ENCODE measurements at places on chromosomes 1 and 21. TPM values are rescaled to one million over a fixed set of nuclear protein-coding genes. Genes with fewer than 3 reads are reported as not detected.

DNA sequence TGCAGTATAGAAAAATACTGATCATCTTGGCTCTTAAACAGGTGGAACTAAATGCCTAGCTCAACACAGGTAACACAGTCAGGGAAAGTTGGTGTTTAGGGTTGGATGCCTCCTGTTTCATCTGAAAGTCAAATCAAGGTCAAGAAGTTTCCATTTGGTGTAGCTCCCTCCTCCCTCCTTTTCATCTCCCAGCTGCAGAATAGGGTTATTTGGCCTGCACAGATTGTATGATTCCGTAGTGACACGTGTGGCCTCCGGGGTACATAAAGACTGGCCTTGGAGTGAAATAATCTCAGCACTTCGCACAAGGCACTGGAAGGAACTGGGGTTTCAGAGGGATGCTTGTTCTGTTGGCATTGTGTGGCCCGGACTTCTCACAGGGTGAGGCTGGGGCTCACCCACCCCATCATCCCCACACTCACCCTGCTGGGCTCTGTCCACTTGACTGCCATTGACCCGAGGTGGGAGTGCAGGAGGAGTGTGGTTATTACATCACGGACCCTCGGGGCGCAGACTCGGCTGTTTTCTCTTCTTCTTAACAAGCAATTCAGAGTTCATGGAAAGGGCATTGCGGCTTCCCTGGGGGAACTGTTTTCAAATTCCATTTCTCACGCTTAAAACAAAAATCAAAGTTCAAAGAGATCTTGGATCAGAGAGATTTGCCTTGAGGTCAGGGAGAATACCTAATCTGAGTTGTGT lies 18.4 kb downstream of the IGSF5 start:
- H3K4me1 ChIP-seq = no peaks in the 10 kb centered on the region
- no peaks in the 10 kb centered on the region for H3K36me3 ChIP-seq
- no peak overlapping the region for H3K4me3 ChIP-seq
- H3K27ac ChIP-seq = no peak overlapping the region
- peaks cover 2% of the 10 kb centered on the region for H3K27me3 ChIP-seq
- no peak for DNase-seq

DNA sequence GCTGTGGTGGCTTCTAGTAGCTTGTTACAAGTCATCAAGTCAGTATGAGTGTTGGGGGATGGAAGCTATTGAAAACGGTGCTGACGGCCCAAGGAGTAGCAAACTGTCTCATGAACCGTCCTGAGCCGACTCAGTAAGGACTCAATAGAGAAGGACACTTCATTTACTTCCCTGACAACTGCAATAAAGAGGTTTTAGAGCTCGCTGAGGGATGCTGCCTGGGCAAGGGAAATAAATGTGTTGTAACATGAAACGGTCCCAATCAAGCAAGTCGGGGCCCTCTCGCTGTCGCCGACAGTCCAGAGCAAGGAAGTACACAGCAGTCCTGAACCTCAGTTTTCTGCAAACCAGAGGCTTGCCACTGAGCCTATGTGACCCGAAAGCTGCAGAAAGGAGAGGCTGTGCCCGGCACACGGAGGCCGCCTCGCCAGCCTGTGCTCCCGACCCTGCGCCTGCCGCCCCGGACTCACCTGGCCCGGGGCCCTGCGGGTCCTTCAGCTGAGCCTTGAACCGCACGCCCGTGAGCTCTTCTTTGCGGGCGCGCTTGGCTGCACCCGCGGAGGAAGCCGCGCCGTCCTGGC lies 423 bp downstream of the URB1 start:
- peaks cover 9% of the 10 kb centered on the region for H3K36me3 ChIP-seq
- no peak overlapping the region for H3K27ac ChIP-seq
- peaks cover 50% of the 10 kb centered on the region for H3K4me1 ChIP-seq
- H3K4me3 ChIP-seq = peak overlapping the region; percentile 89
- no peak for DNase-seq
- peaks cover 2% of the 10 kb centered on the region for H3K27me3 ChIP-seq

DNA sequence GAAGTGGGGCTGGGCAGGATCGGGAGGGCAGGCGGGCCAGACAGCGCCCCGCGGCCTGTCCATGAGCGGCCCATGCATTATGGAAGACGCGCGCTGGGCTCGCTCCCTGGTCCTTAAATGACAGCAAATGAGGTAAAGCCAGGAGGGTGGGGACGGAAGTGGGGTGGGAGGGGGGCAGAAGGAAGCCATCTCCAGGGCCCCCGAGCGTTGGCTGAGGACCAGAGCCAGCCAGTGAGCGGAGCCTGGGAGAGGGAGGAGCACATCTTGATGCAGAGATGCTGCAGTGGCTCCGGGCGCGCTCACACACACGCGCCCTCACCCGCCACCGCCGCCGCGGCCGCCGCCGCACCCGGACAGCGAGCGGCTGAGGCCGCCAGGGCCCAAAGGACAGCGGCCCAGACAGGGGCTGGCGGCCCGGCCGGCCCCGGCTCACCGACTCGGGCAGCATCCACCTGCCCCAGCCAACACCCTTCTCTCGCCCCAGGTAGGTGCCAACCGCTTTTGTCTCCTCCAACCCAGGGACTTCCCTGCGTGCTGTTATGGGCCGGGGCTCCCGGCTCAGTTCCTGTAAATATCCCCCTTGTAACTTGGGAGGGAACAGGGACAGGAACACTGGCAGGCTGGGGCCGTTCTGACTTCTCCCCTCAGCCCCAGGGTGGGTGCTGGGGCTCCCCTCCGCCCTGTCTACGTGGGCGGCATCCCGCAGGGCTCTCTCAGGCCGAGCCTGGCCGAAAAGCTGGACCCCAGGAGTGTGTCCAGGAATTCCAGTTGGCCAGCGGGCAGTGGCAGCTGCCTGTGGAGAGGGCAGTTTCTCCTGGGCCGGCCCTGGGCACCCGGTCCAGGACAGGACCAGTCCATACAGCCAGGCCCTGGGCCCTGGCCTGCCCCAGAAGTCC lies at the start of gene CNTN2:
CNTN2 (plus strand) TSS at position 302 of the 896 bp plus-strand sequence. CDS start 9,974 bp downstream, outside the sequence.
- H3K27me3 ChIP-seq = peaks cover 6% of the 10 kb centered on the region
- no peak for DNase-seq
- H3K4me1 ChIP-seq = no peaks in the 10 kb centered on the region
- H3K36me3 ChIP-seq = no peaks in the 10 kb centered on the region

DNA sequence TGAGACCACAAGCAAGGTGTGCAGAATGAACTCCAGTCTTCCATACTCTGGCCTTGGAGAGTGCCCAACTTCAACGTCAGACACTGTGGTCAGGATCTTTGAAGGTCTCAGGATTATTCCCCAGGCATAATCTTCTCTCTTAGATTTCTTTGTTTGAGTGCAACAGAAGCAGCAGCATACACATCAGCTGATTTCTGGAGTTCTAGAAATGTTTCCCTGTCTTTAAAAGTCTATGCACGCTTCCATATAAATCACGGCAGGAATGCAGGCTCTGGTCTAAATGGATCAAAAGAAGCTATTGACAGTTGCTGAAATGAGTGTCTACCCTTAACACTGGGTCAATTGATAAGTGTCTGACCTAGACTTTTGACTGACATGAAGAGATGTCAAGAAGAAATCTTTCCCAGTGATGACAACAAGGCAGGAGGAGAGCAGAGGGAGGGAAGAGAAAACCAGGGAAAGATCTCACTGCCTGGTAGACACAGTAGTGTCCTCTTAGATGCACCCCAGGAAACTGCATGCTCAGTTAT lies 279.7 kb downstream of the SPATA17 start:
- H3K4me3 ChIP-seq = no peak overlapping the region
- no peak for DNase-seq
- H3K36me3 ChIP-seq = no peaks in the 10 kb centered on the region

DNA sequence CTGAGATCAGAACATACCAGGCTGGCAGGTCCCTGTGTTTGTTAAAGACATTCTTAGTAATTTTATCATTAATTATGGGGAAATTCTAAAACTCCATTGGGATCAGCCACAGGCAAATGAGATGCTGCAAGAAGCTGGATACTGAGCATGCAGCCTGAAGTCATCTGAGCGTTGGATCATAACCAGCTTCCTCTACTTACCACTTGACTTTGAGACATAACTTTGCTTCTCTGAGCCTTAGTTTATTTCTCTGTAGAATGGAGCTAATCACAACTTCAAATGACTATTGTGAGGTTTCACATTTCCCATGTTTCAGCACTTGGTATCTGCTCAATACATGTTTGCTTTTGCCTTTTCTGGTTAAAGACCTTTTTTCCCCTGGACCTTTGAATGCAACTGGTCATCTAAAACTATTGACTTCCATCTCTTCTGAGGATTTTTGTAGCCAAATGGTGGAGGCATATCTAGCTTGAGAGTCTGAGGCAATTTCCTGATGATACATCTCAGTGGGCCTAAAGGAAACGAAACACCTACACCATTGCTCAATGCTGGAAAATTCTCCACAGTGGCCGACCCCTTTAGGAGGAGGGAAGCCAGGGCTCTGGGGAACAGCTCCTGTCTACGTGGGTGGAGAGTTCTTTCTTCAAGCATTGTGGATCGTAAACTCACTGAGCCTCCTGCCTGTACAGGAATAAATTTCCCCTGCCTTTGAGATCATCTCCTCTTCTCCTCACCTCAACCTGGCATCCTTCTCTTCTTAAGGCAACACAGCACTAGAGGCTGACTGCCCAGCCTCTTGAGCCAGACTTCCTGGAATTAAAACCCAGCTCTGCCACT lies 109.1 kb upstream of the HOOK1 start:
- H3K36me3 ChIP-seq = peaks cover 3% of the 10 kb centered on the region
- no peaks in the 10 kb centered on the region for H3K4me1 ChIP-seq
- no peaks in the 10 kb centered on the region for H3K27me3 ChIP-seq
- DNase-seq = no peak

CGN gene
- polyA plus RNA-seq = not detected

PARP1 gene
- 130 TPM for polyA plus RNA-seq

PROX1 gene
- polyA plus RNA-seq = not detected

NBPF6 gene
- not detected for polyA plus RNA-seq
